ENCODE measurements at places on chromosomes 2 and 18.

GRCh38 chr2:65664931-65665330 is 232.5 kb upstream of the SPRED2 start:
- no peak for DNase-seq

- DNase-seq = peak; percentile 14
Measured at GRCh38 chr2:42386682-42387081, 25.7 kb upstream of the COX7A2L start.

- no peak for DNase-seq
Measured at GRCh38 chr2:123086613-123087385, 938.3 kb upstream of the CNTNAP5 start.

DNA sequence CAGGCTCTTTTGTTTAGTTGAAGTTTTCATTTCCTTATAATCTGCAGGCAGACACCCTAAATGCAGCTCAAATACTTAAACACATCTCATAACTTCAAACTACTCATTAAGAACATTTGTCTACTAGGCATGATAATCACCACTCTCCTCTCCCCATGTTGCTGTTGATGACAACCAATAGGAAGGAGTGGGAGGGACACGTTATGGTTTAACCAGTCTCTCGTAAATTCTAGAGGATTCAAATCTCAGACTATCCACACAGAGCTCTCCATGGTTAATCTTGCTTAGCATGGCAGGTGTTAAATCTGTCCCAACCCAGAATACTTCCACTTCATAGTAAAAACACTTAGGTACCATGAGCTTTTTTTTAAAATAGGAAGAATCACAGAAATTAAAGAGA is 127.4 kb upstream of the AQP4 start:
- DNase-seq = no peak

DNA sequence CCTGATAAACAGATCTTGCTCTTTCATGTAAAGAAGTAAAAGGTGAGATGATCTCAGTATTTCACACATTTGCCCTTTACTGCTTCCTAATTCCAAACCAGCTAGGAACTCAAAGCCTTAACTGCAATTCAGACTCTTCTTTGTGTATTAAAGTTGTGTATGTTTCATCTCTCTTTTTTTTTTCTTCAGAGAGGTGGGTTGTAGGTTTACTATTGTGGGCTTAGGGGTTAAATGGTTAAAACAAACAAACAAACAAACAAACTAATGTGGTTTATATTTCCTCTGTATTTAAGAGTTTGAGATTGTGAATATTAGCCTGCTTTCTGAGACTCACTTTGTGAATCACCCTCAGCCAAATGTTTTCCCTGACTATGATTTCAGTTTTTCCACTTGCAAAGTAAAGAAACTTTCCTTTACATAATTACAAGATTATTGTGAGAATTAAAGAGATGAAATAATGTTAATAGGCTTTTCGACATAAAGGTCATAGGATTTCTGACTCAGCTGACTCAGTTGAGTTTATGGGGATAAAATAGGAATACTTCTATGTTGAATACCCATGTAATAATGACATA is 2.8 kb downstream of the GULP1 start:
- DNase-seq = no peak

GRCh38 chr2:203185864-203186263 is 53.0 kb upstream of the CYP20A1 start:
- no peak for DNase-seq
